ENCODE measurements at places on chromosomes 11 and 22.
A peak's percentile ranks its signal among the peaks of the same experiment; 100 is the strongest.

DNA sequence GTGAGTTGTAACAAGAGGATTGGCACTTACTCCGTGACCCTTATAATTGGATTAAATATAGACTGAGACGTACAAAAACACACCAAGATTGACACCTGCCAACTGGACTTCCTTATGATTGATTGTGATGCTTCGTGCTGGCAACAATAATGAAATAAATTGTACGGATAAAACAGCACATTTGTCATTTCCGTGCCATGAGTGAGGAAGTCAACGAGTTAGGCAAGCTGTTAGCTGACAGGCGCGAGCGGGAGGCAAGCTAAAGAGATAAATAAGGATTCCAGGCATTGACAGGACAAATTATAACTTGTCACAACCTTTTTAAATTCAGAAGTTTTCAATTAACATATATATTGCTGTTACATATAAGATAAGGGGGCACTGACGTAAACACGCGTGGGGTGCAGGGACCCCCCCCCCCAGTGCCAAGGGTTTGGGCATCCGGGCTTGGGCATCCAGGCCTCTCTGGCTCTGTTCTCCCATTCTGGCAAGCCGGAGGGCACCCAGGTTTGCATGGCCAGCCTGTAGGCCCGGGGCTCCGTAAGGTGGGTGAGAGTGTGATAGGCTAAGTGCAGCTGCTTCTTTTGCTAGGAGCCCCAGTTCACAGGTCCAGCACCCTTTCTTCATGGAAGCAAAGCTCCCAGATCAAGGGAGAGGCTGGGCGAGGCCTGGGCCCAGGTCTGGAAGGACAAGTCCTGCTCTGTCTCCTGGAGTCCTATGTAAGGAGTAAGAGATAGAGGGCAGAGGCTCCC lies 11.2 kb upstream of the PAX6 start:
- no peak for DNase-seq

DNA sequence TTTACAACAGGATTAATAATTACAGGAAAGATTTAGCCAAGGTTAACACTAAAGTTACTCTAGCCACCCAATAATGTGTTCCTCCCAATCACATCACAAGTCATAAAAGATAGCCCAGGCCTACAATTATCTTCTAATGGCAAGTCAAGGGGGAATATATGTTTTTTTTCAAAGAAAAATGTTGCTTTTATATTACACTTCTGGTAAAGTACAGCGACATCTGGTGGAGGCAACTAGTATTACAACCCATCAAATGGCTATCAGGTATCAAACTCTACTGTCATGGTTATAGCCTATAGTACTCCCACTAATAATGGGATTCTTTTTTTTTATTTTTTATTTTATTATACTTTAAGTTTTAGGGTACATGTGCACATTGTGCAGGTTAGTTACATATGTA lies 71.8 kb downstream of the XRRA1 start:
- DNase-seq = no peak

GRCh38 chr22:29359469-29359868 lies 28.9 kb downstream of the AP1B1 start:
- DNase-seq = no peak

GRCh38 chr22:19130959-19131684 lies at the start of gene TSSK2:
TSSK2 (plus strand) TSS chr22:19131308; CDS start chr22:19131400, 92 bp downstream.
- DNase-seq = no peak

DNA sequence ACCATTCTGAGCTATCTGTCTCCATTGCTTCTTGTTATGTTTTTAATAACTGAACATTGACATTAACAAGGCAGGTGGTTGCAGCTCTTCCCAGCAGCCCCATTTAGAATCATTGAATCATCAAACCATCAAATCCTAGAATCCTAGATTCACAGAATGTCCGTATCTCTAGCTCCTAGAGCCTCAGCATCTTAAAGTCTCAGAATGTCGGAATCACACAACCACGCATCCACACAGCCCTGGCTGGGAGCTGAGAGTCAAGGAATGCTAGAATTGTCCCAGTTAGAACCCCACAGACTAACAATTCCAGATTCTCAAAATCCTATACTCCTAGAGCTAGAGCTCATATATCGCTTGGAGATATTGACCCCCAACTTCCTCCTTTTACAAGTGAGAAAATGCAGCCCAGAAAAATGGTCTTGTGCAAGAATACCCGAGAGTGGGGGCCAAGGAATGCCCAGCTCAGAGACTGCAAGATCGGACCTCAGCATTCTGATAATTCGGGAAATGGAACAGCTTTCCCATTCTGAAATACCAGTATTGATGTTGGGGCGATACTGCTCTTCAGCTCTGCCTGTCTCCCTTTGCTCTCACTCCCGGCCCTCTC lies 38.8 kb downstream of the PDE2A start:
- DNase-seq = no peak

DNA sequence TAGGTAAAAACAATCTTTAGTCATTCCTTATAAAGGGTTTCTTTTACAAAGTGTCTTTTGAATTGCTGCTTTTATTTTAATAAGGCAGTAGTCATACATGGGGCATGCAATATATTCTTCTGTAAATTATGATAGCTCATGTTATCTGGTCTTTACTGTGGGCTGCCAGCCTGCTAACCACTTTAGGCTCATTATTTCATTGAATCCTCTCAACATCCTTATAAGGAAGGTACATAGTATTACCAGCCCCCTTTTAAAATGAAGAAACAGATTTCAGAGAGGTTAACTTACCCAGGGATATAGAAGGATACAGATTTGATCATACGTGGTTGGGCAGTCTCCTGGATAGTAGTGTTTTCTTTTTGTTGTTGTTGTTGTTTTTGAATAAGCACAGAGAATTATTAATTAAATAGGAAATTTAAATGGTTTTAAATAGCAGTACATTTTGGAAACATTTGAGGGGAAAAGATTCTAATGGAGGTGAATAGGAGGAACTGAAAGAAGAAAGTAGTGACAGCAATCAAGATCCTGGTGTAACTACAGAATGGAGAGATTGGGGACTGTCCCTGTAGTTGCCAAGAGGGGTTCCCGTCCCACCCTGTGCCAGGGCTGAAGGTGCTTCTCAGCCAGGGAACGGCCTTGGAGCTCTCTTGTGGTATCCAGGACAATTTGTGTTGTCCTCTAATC lies 21.0 kb downstream of the SPECC1L start:
- no peak for DNase-seq

GRCh38 chr11:62532096-62532495 lies 14.5 kb downstream of the AHNAK start:
- no peak for DNase-seq

- DNase-seq = no peak
Measured at GRCh38 chr11:70210530-70210929, 7.4 kb downstream of the FADD start.

GRCh38 chr11:61627850-61628661 lies 47.2 kb upstream of the SYT7 start:
- peak; percentile 33 for DNase-seq

GRCh38 chr22:39055658-39056057 lies 15.0 kb downstream of the APOBEC3F start:
- no peak for DNase-seq

- DNase-seq = peak; percentile 71
Measured at GRCh38 chr22:28029201-28029948, 110.3 kb upstream of the PITPNB start.

DNA sequence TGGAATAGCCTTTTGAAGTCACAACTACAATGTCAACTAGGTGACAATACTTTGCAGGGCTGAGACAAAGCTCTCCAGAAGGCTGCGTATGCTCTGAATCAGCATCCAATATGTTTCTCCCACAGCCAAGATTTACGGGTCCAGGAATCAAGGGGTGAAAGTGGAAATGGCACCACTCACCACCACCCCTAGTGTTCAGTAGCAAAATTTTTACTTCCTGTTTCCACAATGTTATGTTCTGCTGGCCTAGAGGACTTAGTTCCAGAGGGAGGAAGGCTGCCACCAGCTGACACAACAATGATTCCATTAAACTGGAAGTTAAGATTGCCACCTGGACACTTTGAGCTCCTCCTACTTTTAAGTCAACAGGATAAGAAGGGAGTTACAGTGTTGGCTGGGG lies 68.5 kb upstream of the MPEG1 start:
- DNase-seq = no peak

DNA sequence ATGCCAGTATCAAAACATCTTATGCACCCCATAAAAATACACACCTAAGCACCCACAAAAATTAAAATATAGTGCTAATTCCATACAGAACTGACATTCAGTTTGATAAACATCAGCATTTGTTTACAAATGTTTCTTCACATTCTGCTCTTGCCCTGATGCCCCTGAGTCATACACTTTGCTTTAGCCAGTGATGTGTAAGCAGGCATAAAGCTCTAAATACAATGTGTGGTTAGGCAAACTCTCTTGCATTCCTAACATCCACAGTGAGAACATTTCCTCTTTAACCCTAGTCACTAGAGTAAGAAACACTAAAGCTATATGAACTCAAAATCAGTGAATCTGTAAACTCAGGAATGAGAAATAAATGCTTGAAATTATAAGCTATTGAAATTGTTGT lies 1060.7 kb downstream of the FAM181B start:
- no peak for DNase-seq

GRCh38 chr22:26585104-26585790 lies 4.7 kb downstream of the TPST2 start:
- no peak for DNase-seq

Data from NCI-H1436 (cell line).